ENCODE measurements at places on chromosomes 1 and 21.

- no peak for DNase-seq
Observed at GRCh38 chr1:5551274-5551975, 440.8 kb downstream of the NPHP4 start.

DNA sequence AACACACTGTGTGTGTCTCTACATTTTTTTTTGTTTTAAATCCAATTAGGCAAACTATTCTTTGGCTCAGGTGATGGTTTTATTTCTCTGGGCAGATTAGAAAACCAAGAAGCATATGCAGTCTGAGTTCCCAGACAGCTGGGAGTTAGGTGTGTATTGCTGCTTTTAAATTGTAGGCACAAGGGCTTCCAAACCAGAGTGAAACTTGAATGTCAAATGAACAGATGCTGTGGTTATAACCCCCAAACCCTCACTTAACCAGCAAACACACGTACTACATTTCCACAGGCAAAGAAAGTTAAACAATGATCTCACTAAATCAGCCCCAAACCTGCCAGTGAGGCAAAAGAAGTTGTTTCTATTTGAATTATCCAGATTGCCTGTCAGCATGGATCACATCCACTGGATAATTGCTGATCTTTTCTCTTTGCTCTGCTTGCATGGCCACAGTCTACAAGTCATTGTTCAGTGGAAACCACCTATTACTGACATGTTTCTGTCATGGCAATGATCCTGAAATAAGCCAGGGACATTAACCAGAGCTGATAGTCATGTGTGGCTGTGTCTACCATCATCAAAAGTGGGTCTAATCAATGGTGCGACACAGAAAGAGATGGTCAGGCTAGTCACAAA, 576.5 kb upstream of the PLXNA2 start:
- DNase-seq = no peak

DNA sequence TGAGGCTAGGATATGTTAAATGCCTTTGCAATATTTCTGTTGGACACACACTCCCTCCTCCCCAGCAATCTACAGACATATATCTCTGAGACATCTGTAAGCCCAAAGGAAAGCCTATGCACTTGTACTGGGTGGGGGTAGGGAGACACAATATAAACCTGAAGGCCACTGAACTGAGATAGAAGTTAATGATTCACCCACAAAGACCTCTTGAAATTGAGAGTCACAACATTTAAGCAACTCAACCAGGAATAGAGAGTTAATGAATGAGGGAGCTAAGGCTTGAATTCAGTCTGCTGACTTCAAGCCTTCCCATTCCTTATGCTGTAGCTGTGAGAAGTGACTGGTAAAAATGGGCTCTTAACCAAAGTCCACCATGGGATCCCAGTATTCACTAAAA, 5.0 kb downstream of the OR10J1 start:
- no peak for DNase-seq

DNA sequence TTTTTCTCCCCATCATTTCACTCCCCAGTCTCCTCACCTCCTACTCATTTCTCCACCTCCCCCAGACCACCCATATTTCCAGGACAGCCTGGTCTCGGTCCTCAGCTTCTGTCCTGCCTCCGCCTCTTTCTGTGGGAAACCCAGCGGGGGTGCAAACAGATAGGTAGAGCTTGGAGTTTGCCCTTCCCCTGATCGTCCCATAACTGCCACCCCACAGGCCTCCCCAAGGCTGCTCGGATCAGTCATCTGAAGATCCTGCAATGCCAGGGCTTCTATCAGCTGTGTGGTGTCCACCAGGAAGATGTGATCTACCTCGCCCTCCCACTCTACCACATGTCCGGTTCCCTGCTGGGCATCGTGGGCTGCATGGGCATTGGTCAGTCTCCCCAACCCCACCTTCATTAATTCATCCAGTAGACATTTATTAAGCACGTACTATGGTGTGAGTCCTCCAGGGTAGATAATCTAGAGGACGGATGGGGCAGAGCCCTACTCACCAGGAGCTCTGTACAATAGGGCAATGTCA, 1.7 kb downstream of the SLC27A3 start:
- no peak for DNase-seq

DNA sequence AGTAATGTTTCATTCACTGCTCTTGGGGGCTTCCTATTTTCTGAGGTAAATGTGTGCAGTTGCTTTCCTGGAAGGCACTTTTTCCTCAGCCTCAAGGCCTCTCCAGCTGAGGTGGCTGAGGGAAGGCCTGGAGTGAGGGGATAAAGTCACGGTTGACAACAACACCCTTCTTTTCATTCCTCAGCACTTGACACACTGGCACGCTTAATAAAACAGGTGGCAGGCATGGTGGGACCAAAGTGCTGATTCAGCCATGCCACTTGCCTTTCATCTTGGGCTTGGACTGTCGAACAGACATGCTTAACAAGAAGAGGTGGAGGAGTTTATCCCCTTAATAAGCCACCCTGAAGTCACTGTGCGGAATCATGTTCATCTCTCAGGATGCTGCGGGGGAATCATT, 23.6 kb upstream of the GRHL3 start:
- DNase-seq = no peak

DNA sequence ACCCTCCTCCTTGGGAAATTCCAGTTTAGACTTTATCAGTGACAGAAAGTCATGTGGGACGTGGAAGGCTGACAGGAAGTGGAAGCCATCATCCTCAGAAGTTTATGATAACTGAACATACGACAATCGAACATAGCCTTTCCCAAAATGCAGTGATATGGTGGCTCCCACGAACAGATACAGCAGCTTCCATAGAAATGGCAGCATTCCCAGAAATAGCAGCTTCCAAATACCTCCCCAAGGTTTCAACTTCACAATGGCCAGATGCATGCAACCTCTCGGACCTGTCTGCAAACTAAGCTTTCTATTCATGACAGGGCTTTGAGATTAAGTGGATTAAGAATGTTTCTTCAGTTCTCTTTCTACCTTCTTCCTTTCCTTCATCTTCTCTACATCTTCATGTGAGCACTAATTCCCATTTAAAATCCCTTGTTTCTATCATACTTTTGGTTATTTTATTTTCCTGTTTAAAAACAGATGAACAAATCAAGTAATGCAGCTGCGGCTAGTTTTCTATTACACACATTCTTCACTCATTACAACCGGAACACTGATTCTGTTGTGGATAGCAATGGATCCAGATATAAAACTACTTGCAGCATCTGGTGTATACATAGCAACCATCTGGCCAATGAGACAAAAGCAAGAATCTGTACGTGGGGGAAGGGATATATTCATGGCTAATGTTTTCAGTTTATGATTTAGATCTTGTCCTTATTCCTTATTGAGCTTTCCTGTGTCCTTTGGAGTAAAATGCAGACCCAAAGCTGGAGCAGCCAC, 304.8 kb downstream of the BRINP3 start:
- no peak for DNase-seq
